ENCODE measurements at places on chromosomes 1 and 21.

DNA sequence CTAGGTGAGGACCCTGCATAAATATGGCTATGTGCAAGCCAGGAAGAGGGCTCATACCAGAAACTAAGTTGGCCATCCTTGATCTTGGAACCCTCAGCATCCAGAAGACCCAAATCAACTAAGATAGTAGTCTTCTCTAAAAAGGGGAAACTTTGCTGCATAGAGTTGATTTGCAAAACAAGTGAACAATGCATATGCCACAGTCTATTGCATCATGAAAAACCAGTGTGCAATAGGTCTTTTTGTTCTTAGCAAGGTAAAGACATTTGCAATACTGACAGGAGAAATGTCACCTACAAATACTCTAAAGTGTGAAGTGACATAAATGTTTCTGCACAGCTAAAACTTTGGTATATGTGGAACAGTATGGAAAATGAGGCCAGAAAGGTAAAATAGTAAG, 2.0 kb upstream of the IFI16 start:
- no peak for DNase-seq

- no peak for DNase-seq
Observed at GRCh38 chr1:61184040-61184713, 101.8 kb downstream of the NFIA start.

GRCh38 chr1:201903135-201903534, 14.4 kb downstream of the SHISA4 start:
- DNase-seq = no peak

DNA sequence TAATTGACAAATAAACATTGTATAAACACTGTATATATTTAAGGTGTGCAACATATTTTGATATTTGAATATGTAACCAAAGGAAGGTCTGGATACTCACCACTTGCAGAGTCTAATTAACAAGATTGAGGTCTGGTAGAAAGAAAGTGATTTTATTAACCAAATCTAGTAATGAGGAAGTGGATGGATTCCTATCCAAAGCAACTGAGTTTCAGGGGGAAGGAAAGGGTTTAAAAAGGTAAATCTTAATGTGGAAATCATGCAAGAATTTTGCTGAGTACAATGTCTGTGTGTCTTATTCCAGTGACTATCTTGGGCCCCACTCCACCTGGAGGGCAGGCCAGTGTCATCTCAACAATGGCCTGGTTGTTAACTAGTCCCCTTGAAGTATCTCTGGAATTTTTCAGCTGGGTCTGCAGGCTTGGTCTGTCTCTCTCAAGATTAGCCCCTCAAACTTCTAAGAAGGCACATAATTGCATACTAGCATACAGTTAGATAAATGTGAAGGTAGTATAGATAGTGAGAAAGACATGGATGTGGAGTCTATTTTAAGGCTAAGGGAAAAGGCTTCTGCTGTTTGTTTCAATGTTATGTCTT, 262.7 kb upstream of the RGS18 start:
- DNase-seq = no peak

DNA sequence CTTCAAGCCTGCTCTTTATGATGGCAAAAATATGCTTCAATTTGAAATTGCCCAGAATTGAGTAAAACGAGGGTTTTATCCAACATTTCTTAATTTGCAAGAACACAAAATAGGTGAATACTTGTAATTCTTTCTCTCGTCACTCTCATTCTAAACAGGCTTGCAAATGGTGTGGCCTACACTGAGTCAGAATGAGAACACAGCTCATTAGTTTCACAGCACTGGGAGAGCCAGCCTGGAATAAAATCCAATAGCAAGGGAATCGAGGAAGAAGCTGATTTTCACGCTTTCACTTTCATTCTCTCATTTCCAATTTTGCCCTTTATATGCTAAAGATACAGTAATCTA, 537.5 kb downstream of the LTN1 start:
- no peak for DNase-seq

- no peak for DNase-seq
Observed at GRCh38 chr1:12059722-12060464, 3.2 kb upstream of the TNFRSF8 start.

GRCh38 chr1:157993147-157993917, at the start of gene KIRREL1:
KIRREL1 (plus strand) TSS chr1:157993645; CDS start chr1:157993677, 32 bp downstream.
- no peak for DNase-seq

- no peak for DNase-seq
Observed at GRCh38 chr1:188444526-188444925, 1615.8 kb downstream of the PLA2G4A start.

- DNase-seq = no peak
Observed at GRCh38 chr1:163914785-163915413, 593.1 kb downstream of the NUF2 start.
